Erythroblast (primary cell): ENCODE measurements at places on chromosomes 2 and 18.

GRCh38 chr2:237643066-237643465 lies 15.7 kb downstream of the LRRFIP1 start:
- no peak for DNase-seq

- DNase-seq, result no peak
Observed at GRCh38 chr2:205665791-205666190, 16.5 kb upstream of the NRP2 start.

- DNase-seq, result no peak
Observed at GRCh38 chr2:177255227-177255601, 9.3 kb downstream of the NFE2L2 start.

GRCh38 chr2:68344031-68344430 lies 21.1 kb upstream of the PLEK start:
- DNase-seq, result no peak

- no peak for DNase-seq
Observed at GRCh38 chr2:190940454-190940853, 59.8 kb downstream of the GLS start.

DNA sequence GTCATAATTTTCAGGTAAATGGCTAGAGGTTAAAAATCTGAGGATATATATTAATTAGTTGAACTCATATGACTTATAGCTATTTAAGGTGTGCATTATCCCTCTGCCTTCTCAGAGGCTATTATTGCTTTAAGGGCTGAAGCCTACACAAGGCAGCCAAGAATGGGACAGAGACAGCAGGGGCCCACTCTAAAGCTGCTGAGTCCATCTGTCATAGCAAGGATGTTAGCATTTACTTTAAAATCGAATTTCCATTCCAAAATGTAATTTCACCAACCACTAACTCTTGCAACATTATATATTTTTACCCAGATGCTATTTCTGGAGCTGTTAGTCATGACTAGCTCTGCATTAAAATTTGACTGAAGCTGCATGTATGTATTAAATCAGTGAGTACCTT lies 236.3 kb upstream of the FSIP2 start:
- no peak for DNase-seq

- DNase-seq, result peak; percentile 62
Observed at GRCh38 chr2:112055730-112056625, 909 bp downstream of the TMEM87B start.

GRCh38 chr2:207683879-207684627 lies 27.4 kb upstream of the CCNYL1 start:
- DNase-seq, result no peak

DNA sequence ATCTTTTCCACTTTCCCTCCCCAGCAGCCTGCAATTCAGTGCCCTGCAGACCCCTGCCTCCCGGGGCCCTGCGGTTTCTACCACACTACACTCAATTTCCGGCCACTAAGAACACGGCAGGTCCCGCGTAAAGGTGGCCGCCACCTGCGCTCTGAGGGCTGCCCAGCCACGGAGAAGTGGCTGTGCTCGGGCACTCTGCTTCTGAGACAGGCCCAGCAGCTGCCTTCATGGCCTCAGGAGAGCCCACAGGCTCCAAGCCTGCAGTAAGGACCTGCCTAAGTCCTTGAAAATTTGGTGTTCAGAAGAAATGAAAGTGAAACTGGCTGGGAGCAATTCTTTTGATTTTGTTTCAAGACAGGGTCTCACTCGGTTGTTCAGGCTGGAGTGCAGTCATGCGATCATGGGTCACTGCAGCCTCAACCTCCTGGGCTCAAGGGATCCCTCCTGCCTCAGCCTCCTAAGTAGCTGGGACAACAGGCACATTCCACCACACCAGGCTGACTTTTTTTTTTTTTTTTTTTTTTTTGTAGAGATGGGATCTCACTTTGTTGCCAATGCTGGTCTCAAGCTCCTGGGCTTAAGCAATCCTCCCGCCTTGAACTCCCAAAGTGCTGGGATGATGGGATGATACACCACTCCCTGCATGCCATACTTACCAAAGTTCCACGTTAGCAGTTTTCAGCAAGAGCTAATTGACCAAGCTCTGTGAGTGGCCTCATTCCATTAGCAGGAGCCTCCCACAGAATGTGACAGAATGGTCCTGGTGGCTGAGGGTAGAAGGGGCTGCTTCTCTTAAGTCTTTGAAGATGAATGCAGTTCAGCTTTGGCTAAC lies 14.6 kb upstream of the ALPP start:
- no peak for DNase-seq

GRCh38 chr2:15861172-15861822 lies 79.1 kb upstream of the MYCN start:
- no peak for DNase-seq

DNA sequence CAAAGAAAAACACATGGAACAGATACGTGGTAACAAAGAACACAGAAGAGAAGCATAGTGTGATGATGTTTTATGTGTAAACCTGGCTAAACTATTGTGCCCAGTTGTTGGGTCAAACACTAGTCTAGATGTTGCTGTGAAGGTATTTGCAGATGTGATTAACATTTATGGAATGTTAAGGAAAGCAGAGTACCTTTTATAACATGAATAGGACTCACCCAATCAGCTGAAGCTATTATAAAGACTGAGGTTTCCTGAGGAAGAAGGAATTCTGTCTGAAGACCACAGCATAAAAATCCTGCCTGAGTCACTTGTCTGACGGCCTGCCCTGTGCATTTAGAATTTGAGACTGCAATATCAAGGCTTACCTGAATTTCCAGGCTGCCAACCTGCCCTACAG lies 253.1 kb downstream of the DYM start:
- DNase-seq, result no peak

DNA sequence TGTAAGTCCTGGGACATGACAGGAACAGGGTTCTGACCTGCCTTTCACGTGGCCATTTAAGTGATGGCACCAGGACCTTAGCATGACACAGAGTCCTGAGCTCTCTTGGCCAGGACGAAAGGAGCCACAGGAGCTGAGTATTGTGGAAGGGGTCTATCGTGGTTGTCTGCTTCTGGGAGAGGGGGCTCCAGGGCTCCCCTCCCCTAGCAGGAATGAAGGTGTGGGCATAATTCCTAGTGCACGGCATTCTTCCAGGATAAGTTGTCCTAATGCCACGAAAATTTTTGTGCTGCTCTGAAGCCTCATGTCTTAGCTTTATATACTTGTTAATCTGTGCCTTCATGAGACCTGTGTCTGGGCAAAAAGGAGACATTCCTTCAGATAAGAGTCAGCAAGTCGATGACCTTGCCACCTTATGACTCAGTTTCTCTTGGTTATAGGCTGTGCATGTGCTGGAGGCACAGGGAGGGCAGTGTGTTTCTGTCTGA lies 17.1 kb downstream of the GATA6 start:
- DNase-seq, result no peak

DNA sequence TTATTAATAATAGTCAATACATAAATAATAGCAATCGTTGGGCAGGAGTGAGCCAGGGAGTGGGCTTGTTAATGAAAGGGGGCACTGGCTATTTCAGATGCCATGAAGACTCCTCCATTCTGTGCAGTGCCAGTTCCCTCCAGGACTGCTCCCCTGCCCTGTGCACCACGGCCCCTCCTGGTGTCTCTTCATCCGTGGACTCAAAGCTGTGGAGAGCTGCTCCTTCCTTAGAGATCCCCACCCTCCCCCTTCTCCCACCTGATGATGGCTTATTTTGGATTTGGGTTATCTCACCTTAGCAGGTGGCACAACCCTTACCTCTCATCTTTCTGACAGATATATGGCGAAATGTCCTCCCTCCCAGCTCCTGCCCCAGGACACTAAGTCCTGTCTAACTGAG lies 3.1 kb upstream of the CELF4 start:
- no peak for DNase-seq
